ENCODE measurements at places on chromosomes 12 and 14.
A peak's percentile ranks its signal among the peaks of the same experiment; 100 is the strongest.

DNA sequence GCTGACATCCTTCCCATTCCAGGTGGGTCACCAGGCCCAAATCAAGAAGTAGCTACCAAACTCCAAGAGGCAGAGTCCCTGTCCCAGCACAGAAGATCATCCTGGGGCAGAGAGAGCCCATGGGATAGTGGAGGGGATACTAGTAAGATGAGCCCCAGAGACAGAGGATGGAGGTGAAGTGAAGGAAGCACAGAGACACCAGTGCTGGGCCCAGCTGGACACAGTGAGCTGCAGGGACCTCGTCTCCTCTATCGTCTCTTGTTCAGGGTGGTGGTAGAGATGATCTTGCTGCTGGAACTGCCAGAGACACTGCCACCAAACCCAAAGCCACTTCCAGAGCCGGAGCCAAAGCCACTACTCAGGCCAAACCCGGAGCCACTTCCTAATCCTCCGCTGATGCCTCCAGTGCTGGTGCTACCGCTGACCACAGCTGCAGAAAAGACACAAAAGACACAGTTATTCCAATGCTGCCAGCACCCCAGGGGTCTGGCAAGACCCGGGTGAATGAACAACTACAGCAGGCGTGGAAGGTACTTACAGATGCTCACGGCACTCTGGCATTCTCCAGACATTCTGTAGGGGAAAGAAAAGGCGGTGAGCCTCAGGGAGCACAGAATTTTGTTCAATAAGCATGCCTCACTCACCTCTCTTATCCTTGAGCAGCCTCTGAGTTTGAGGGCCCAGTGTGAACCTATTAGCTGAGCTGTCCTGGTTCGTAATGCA is 6.9 kb downstream of the KRT4 start:
- no peak for DNase-seq

DNA sequence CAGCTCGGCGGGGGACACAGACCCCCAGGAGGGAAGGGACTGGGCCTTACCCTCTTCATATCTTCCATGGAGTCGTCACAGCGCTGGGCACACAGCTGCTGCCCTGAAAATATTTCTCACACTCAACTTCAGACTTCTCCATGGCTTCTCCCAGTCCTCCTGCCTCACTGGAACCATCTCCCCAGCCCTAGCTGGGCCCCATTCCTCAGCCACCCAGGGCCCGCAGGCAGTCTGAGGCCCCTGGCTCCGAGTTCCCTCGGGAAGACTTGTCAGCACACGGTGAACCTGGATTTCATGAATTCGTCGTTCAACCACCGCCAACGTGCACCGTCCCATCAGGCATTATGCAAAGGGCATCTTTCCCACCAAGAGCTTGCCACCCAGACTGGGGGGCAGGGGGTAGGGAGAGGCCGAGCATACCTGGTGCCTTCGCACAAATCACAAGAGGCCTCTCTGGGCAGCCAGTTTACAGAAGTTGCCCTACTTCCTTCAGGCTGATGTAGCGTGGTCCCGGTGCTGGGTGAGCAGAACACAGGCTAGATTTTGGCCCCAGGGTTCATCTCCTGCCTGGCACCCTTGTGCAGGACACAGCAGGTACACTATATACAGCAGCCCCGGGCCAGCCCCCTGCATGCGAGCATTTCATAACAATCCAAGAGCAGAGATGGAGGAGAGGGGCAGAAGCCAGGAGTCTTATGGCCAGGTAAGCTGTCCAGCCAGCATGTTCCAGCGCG is 44.2 kb downstream of the LTBP2 start:
- no peak for DNase-seq

GRCh38 chr12:57741844-57742738 is 2.7 kb upstream of the TSPAN31 start:
- DNase-seq: peak; percentile 62

- no peak for DNase-seq
Measured at GRCh38 chr12:30624009-30624408, 71.7 kb downstream of the IPO8 start.

DNA sequence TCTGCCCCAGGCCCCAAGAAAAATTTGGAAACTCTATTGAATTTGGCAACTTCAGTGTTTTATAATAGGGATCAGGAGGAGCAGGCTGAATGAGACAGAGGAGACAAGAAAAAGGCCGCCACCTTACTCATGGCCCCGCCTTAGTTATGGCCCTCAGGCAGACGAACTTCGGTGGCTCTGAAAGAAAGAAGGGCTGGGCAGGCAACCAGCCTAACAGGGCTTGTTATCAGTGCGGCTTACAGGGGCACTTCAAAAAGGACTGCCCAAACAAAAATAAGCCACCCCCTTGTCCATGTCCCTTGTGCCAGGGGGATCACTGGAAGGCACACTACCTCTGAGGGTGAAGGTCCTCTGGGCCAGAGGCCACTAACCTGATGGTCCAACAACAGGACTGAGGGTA is 146.3 kb upstream of the ATF7IP start:
- DNase-seq: no peak

GRCh38 chr14:23939607-23940326 is 13.8 kb upstream of the DHRS4 start:
- DNase-seq: no peak

DNA sequence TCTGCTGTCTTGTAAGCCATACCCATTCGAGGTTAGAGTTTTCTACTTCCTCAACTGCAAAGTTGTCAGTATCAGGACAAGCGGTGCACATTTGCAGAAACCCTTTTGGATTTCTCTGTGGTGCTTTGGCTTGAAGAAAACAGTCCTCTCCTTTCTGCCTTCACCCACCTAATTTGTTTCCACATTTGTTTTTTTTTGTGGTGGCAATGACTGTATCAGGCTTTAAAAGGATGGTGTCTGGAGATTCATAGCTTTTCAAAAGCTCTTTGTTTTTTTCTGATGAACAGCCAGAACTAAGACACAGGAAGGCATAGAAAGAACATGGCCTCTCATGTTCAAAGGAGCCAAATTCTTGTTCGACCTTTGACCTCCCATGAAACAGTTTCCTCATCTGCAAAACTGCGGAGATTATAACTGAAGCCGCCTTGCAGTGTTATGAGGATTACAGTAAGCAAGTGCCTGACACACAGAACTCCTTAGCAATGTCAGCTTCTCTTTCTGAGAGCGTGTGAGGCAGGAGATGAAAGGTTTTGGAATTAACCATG is 270.6 kb upstream of the TBX3 start:
- no peak for DNase-seq

DNA sequence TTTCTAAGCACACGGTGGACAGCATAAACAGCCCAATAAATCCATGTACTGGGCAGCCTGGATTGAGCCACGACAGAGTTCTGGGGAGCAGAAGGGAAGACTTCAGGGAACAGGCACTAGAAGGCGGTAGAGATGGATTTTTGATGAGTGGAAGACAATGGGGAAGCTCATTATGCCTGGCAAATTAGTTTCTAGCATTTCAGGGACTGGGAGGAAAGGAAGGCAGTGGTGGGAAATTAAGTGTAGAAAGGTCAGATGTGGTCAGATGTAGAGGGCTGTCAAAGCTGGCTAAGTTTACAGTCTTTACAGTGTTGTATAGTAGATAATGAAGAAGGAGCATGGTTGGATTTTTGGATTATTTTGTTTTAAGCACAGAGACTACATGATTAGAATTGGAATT is 9.2 kb downstream of the EGLN3 start:
- no peak for DNase-seq

DNA sequence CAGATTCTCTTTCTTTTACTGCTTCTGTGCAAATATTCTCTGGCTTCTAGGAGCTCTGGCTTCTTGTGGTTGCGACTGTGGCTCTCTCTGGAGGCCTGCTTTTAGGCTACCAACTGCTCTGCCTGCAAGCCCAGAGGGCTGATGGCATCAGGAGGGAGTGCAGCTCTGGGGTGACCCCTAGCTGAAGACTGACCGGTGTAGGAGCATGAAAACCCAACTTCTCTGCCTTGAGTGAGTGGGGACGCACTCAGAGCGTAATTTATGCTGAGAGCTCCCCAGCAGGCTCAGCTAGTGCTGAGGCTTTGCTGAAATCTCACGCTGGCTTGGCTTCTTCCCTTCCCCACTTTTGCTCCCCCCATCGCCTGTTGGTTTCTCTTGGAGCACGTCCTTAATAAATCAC is 29.9 kb upstream of the RBM19 start:
- no peak for DNase-seq

- no peak for DNase-seq
Measured at GRCh38 chr14:104384776-104385071, 194.8 kb upstream of the C14orf180 start.

- no peak for DNase-seq
Measured at GRCh38 chr12:10851243-10851858, 2.1 kb upstream of the PRR4 start.

- peak; percentile 85 for DNase-seq
Measured at GRCh38 chr12:111396726-111397445, 8.8 kb upstream of the SH2B3 start.

DNA sequence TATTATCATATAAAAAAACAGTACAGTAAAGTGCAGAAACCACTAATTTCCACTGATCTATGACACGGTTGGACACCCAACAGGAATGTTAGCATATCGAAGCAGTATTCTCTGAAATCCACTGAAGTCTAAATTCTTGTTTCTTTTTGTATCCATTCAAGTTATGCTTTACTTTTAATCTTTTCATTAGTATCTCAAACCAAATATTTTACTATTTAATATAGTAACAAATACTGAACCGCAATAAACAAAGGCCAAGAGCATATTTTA is 41.1 kb downstream of the ATXN2 start:
- DNase-seq: no peak

GRCh38 chr14:91947475-91948184 is at the start of gene FBLN5:
Gene FBLN5 (minus strand): TSS chr14:91947694. CDS start chr14:91947229, 465 bp downstream.
- no peak for DNase-seq

DNA sequence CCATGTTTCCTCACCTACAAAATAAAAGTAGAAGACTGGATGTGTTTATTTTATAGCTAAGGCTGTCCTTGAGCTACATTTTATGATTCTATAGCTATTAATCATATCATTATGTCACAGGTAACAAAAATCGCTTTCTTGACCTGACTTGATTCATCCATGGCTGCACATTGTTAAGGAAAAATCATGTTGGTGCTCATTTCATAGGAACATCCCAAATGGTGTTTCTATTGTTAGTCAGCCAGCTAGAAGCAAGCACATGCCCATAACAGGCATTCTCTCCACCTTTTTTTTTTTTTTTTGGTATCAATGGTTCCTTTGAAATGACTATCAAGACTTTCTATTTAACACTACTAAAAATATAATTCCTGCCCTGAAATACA is 45.3 kb upstream of the PTHLH start:
- DNase-seq: no peak

DNA sequence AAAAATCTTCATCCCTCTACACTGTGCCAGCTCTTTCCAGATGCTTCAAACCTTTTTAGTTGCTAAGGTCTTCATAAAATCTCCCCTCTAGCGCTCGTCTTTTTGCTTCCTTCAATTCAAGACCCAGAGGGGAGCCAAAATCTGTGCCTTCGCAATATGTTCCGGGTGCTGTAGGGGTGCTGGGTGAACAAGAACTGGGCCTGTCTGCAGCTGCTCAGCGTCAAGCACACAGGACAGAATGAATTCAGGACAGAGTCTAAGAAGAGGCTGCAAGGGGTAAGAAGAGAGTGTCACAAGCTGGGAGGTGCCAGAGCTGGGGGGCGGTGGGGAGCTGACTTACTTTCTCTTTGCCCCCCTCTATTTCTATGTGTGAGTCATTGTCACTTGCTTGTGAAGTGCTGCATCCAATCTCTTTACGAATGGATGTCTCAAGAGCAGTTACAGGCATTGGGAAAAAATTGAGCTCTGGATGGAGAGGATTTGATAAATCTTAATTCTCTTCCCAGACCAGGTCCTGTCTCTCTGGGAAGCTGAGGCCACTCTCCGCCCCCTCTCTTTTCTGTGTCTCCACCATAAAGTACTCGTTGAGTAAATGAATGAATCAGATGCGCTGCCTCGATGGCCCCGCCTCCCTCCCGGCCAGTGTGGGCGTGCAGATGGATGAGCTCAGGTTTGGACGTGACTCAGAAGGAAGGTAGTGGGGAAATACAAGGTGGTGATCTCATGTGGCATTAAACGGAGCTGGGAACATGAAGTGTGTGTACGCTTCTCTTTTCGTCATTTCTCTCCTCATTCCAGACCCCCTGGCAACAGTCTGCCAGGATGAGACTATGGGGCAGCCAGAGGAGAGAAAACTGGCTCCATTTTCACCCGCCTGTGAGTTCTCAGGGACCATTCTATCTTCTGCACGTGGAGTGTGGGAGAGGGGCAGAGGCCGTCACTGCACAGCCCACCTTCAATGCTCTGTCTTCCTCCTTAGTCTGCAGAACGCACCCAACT is 91.3 kb downstream of the TSPAN9 start:
- DNase-seq: no peak

GRCh38 chr14:71320734-71321573 is 413.7 kb downstream of the PCNX1 start:
- peak; percentile 20 for DNase-seq

DNA sequence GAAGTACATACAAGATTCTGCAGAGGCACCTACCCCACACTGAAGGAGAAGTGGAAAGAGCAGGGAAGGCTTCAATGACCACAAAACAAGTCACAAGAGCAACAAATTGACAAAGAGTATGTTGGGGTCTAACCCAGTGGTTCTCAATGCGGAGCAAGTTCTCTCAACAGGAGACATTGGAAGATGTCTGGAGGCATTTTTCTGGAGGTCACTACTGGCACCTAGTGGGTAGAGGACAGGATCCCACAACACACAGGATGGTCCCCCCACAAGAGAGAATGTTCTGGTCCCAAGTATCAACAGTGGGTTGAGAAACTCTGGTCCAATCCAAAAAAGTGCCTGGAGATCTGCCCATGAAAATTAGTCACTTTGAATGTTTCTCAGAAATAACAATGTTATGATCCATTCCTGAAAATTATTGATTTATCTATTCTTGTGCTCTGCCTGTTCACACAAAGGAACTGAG is 3.4 kb downstream of the SSH1 start:
- no peak for DNase-seq

All from stimulated activated CD8-positive, alpha-beta memory T cell treated with anti-CD3 and anti-CD28 coated beads, Interleukin-7, amount 100 ng/mL, for 1 hour (primary cell).